ENCODE measurements at places on chromosomes 1 and 21. TPM values are rescaled to one million over a fixed set of nuclear protein-coding genes. Genes with fewer than 3 reads are reported as not detected.

Gene ELAVL4
- total RNA-seq = not detected

Gene SPRR1A
- total RNA-seq = not detected

Gene CTSS
- total RNA-seq = 137 TPM

Gene KCNJ9
- not detected for total RNA-seq

DNA sequence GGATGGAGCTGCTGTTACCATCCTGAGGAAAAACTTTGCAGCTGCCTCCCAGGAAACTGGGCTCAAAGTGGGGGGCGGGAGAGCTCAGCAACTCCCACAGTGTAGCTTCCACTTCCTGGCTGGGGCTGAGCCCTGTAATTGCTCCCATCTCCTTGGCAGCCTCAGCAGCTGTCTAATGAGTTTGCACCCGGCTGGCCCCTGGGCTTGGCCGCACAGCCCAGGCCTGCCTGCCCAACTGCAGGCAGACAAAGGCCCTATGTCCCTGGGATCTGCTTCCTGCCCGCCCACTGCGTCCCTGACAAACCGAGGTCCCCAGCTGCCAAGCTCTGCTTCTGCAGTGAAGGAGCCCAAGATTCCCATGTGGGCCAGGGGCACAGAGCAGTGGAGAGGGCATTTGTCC is 30.1 kb downstream of the EDN2 start:
- DNase-seq = no peak

- no peak for DNase-seq
These were observed 242.3 kb downstream of the TOMM20 start for GRCh38 chr1:234886081-234886984.

DNA sequence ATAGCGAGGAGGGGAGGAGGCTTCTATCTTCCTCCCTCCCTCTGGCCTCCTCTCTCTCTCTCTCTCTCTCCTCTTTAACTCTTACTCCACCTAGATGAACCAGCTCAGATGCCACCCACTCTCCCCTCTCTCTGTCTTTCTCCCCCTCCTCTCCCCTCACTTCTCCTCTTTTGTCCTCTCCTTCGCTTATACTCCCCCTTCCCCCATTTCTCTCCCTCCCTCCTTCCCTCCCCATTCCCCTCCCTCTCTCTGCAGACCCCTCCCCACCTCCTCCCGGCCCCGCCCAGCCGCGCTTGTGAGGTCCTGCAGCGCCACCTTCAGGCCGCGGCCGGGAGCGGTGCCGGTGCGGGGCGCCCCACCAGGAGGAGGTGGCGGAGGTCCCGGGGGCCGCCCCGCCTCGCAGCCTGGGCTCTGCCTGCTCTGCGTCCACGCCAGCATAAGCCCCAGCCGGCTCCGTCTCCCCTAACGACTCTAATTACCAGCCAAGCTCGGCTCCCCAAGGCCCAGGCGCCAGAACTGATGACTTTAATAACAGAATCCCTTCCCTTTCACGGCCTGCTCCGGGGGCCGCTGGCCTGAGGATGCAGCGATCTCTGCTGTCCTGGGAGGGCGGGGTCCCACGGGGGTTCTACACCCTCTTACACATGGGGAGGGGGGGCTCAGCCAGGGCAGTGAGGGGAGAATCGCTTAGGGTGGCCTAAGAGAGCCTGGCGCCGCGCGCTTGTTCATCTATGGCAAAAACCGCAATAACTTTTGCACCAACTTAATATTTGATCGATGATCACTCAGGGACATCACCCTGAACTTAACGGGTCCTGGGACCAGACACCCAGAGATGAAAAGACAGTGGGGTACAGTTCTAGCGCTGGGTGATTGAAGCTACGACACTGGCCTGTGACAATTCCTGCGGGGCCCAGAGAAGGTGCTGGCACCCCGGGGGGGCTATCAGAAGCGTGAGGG is 637.3 kb downstream of the MATN1 start:
- no peak for DNase-seq

DNA sequence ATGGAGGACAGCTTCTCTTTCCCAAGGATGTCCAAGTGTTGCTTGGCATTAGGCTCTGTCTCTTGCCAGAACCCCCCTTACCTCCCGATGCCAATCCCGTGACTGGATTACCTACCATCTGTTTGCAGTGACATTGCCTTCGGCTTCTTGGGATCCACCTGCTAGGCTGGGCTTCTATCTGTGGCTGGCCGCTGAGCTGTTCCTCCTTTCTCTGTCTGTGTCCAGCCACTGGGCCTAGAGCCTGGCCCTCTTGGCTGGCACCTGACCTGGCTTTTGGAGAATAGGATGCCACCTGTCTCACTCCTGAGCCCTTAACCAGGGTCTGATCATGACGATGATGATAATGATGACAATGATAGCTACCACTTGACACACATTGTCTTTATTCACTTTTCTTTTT is 41.6 kb upstream of the STUM start:
- no peak for DNase-seq

DNA sequence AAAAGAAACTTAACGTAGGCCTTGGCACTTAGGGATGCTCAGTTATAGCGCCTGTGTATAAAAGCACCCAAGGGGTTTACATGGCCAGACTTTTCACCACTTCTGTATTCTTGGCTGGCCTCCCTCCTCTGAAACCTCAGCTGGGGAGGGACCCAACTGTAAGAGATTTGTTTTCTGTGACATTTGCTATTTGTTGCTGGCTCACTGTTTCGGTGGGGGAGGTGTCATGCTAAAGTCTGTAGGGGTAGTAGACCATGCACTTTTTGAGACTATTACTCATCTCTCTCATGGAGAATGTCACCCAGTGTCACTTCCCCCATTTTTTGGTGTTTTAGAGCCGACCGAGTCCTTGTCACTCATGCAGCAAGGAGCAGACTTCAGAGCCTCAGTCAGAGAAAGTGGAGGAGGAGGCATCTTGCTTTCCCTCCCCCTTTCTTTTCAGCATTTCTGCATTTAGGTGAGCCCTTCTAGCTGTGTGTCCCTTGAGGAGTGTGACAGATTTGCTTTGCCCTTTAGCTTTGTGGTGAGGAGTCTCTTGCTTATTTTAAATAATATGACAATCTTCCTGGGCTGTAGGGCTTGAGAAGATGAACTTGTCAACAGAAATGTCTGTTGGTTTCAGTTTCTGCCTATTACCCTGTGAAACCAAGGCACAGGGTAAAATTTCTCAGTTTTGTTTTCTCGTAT is 160.1 kb downstream of the FASLG start:
- DNase-seq = no peak

DNA sequence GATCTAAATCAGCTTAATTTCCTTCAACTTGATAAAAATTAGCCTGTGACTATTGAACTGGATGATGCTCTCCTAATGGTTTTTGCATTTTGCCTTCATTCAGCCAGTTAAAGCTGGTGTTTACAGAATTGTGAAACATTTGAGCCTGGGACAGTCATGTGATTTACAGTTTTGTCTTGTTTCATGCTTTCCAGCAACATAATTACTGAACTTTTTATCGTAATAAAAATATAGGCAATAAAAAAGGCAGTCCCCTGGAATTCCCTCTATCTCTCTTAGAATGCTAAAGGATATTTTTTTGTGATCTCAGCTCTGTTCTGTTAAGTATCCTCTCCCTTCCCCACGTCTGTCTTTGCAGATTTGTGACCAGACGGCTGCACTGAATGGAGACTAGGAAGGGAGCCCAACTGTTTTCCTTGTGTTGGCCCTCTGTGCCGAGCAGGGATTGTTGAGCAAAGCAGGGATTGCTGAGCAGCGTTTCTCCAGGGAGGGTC is 70.3 kb upstream of the RGL1 start:
- no peak for DNase-seq

- no peak for DNase-seq
These were observed 137.3 kb downstream of the SDCCAG8 start for GRCh38 chr1:243393096-243393495.

GRCh38 chr1:230923176-230923575 is 54.9 kb upstream of the C1orf198 start:
- DNase-seq = no peak

Data from glomerular endothelial cell (primary cell).